ENCODE measurements at places on chromosomes 11 and 22. TPM values are rescaled to one million over a fixed set of nuclear protein-coding genes. Genes with fewer than 3 reads are reported as not detected.

The TBX10 gene
- not detected for total RNA-seq

The DEFB131B gene
- total RNA-seq, result not detected

The IFITM10 gene
- 0.50 TPM for total RNA-seq

The ROBO4 gene
- total RNA-seq, result 0.66 TPM

The DGAT2 gene
- 2.3 TPM for total RNA-seq

The UBTFL1 gene
- not detected for total RNA-seq

The SCT gene
- not detected for total RNA-seq

The RELA gene
- total RNA-seq, result 13.9 TPM

The PGA5 gene
- not detected for total RNA-seq

The OR51I1 gene
- 0.26 TPM for total RNA-seq

The PNPLA2 gene
- total RNA-seq, result 33.9 TPM

The MYO7A gene
- 0.26 TPM for total RNA-seq
